NCI-H1417 (cell line): ENCODE measurements at places on chromosomes 7 and 10.

DNA sequence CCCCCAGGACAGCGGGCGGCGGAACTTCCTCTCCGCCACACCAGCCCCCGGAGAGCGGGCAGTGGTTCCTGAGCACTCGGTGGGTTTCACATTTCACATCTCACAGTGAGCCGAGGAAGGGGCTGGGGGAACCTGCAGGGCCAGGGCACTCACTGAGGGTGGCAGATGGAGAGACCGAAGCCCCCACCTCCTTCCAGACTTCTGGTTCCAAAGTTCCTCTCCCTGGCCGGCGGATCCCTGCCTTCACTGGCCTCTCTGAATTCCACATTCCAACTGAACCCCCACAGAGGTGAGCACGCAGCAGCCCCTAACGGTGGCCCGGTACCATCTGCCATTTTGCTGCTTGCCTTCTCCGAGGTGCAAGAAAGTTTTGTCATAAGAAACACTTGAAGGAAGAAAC is 461.0 kb downstream of the PTPRN2 start:
- DNase-seq = no peak

DNA sequence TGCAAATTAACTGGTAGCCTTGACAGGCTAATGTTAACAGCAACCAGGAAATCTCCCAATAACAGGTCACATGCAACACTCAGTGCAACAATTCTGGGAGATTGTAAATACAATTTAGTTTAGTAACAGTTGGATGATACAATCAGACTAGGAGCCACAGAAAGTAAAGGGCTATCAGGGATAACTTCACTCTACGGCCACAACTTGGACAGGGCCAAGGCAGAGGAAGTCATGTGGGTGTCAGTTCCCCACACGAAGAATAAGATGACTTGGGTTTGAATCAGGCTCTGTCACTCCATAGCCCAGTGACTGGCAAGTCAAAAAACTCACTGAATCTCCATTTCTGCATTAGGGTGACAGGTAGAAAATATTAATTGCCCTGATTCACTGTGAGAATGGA is 217.3 kb upstream of the CCDC6 start:
- DNase-seq = no peak

- DNase-seq = no peak
Observed at GRCh38 chr10:3231951-3232730, 59.6 kb upstream of the PITRM1 start.

- DNase-seq = no peak
Observed at GRCh38 chr7:26951407-26951950, 87.1 kb upstream of the SKAP2 start.

GRCh38 chr7:5692112-5692844 is 89.2 kb downstream of the RNF216 start:
- no peak for DNase-seq

DNA sequence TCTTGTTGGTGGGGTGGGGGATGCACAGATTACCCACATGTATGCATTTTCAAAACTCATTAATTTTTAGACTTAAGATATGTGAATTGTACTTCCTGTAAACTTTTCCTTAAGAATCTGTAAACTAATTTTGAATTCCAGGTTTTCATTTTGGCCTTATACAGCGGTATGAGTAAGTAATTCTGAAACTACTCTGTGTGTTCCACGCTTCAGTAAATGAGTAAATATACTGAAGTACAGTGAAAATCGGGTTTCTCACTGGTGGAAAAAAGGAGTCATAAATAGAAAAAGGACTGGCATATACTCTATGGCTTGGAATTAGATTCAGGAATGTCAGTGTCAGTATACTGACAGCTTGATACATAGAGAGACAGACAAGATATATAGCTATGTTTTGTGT is 72.8 kb downstream of the CTTNBP2 start:
- peak; percentile 70 for DNase-seq

GRCh38 chr7:8442814-8443304 is 9.4 kb downstream of the NXPH1 start:
- no peak for DNase-seq

GRCh38 chr10:6321880-6322279 is 119.1 kb downstream of the PFKFB3 start:
- no peak for DNase-seq

DNA sequence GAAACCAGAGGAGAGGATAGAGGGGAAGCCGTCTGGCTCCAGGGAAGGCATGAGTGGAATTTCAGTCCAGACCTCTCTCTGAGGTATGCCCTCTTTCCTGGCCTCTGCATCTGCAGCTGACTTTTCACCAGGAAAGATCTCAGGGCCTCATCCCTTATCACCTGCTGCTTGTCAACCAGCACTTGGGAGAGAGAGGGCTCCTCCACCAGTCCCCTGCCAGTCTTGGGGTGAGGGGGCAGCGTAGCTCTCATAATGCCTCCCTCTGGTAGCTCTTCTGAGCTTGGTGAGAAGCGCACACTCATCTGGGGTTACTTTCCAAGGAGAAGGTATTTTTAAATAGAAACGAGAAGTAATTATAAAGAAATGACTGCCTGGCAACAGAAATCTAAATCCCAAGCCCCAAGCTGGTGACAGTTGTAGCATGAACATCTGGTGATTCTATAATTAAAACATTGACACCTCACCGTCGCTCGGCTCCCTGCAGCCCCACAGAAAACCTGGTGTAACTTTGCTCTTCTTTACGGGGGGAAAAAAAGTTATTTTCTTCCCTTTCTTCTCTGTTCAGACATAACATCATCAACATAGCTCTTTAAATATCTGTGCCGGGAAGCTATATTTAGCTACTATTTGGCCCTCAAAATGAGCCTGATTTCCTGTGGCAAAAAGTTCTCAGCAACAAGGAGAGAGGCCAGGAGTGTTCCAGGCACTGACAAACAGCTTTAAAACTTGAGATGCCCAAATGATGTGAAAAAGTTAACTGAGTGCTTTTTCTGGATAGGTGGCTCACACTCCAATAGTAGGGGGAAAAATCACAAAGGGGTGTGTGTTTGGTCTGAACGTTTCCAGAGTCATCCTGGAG is 26.9 kb downstream of the HIP1 start:
- DNase-seq = no peak

- DNase-seq = no peak
Observed at GRCh38 chr7:66720561-66720960, 20.0 kb upstream of the RABGEF1 start.

GRCh38 chr10:23927576-23928325 is 281.2 kb upstream of the KIAA1217 start:
- no peak for DNase-seq

GRCh38 chr7:80526472-80526871 is 14.6 kb upstream of the GNAT3 start:
- DNase-seq = no peak
